ENCODE measurements at places on chromosomes 11 and 22.

DNA sequence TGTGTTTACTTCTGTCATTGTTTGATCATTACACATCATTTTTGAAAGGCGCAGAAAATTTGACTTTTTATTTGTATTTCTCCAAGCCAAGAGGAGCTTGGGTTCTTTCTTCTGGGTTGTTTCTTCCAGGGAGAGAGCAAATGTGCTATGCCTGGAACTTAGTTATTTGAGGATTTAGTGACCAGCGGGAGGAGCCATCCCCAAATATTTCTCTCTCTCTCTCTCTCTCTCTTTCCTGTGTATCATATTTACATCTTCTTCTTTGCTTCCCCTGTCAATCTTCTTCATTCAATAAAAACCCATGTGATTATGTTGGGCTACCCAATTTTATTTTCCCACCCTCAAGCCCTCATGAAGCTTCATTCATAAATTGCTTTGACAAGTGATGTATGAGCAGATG is 534.5 kb downstream of the LRRC4C start:
- DNase-seq = no peak

GRCh38 chr11:100543386-100543785 is 143.7 kb upstream of the ARHGAP42 start:
- DNase-seq = no peak

DNA sequence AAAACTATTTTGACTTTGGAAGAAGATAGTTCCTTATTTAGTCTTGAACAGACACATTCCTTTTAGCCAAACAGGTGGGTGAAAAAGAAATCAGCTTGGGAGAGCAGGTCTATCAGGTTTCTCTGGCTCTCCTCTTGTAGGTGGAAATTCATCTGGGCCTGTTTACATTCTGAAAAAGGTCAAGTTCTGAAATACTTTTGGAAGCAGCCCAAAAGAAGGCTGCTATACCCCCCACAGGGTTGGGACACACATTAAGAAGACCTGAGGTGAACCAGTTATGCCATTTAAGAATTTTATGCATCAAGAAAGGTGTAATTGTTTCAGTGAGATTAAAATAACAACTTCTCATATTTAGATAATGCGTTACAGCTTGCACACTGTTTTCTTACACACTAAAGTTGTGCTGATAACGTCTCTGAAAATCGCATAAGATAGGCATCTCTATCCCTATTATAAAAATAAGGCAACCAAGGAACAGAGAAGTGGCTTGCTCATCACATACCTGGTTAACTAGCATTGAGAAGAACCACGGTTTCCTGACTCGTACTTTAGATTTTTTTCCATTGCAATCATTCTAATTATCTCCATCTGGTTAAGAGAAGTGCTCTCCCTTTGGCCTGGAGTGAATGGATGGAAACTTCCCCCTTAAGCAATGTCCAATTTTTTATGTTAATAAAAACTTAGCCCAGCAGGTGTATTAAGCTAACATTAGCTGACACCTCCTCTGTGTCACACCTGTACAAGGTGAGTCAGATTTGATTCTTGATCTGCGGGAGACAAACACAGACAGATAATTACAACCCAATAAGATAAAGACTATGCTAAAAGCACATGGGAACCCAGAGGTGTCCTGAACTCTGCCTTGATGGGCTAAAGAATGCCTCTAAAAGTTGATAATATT is 60.5 kb upstream of the UCP3 start:
- no peak for DNase-seq

DNA sequence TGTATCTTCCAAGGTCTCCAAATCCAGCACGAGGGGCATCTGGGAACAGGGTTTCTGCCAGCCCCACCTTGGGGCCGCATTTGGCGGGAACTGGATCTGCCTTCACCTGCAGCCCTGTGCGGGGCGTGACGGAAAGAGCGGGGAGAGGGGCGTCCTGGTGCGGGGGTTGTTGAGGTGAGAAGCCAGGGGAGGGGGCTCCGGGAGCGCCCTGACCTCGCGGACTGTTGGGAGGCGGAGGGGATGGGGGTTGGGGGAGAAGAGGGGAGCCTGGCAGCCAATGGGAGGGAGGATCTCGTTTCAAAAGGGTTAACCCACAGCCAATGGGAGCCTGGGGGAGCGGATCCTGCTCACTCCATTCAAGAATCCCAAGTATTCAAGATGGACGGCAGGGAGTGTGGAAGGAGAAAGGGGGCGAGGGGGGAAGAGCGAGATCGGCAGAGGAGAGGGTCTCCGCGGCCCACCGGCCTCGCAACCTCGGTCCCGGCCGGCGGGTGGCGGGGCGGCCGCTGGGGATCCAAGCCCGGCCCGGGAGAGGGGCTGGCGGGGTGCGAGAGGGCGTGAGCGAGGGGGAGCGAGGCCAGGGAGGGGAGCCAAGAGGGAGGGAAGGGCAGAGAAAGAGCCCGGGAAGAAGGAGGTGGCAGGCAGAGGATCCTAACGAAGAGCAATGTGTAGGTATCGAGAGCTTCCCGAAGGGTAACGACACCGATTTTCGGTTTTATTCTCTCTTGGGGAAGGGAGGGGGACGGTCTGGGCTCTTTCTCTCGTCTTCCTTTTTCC is 11.5 kb downstream of the YPEL4 start:
- peak; percentile 87 for DNase-seq

DNA sequence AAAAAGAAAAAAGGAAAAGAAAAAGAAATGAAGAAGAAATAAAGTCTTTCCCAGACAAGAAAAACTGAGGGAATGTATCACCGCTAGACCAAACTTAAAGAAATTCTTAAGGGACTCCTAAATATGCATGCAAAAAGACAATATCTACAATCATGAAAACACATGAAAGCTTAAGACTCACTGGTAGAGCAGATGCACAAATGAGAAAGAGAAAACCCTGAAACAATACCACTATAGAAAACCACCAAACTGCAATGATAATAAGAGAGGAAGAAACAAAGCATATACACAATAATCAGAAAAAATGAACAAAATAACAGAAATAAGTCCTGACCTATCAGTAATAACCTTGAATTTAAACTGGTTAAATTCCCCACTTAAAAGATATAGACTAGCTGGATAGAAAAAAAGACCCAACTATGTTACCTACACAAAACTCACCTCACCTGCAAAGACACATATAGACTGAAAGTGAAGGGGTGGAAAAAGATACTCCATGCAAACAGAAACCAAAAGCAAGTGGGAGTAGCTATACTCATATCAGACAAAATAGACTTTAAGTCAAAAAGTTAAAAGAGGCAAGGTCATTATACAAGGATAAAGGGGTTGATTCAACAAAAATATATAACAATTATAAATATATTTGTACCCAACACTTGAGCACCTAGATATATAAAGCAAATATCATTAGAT is 61.3 kb upstream of the NARS2 start:
- no peak for DNase-seq

- no peak for DNase-seq
Observed at GRCh38 chr22:46590334-46590733, 29.9 kb upstream of the GRAMD4 start.

Measured in posterior cingulate gyrus (tissue), 11 donors.